CD4-positive, alpha-beta T cell treated with Interferon alpha-2 for 1 hour (primary cell): ENCODE measurements at places on chromosomes 4 and X.

DNA sequence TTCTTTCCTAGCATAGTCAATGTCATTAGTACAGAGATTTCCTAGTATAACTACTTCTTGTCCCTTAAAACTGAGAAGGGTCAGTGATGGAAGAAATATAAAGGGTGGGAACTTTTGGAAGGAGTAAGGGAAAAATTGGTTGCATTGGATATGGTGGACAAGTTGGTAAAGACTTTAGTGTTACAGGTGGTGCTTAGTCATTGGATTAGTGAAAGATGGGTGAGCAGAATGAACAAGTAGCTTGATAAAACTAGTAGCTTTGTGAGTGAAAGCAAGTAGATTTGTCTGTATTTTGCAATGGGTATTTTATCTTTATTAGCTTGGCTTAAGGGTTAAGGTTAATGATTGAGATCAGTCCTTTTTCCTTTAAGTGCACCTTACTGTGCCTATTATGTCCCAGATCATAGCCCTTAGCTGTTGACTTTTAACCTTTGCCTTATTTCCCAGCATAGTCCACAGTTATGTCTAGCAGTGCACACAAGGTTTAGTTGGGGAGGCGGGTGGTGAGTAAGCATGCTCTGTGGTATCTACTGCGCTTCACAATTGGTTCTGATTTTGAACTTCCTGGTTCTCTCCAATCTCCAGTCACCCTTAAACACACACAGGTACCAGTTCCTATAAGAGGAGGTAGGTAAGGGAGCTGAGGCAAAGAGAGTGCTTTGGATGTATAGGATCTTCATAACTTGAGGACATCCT is 9.5 kb downstream of the WDR44 start:
- no peak for DNase-seq

GRCh38 chr4:187666697-187667494 is 328.7 kb upstream of the ZFP42 start:
- no peak for DNase-seq

DNA sequence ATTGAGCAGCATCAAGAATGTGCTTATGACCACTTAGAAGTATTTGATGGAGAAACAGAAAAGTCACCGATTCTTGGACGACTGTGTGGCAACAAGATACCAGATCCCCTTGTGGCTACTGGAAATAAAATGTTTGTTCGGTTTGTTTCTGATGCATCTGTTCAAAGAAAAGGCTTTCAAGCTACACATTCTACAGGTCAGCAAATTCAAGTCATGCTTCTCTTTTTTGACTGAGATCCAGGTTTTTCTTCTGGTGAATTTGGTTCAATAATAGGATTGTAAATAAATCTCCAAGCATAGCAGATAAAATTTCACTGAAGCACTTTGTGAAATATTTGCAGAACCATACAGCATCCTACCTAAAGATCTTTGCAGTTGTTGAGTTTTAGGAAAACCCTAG is 218.1 kb downstream of the TLL1 start:
- no peak for DNase-seq

DNA sequence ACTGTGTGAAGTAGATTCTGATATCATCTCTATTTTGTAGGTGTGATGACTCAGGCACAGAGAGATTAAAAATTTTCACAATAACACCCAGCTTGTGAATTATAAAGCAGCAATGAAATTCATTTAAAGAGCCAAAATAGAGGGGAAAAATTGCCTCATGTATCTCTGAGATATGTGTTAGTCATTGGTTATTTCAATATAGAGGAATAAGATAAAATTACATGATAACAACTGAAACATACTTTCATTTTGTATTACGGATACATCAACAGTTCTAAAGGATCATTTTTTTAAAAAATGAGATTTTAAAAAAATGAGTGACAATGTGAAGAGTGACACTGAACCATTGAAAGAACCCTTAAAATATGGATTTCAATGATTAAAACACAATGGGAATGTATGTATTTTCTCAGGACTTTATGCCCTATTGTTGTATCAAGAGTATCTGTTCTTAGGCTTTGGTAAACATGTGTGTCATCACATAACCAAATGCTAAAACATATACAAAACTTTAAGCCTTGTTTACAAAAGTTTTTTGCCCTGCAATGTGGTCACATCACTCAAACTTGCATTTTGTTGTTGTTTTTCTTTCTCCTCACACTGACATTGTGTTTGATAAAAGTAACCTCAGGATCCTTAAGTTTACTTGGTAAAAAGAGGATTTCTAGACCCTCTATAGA is 221.3 kb downstream of the ANTXR2 start:
- no peak for DNase-seq

DNA sequence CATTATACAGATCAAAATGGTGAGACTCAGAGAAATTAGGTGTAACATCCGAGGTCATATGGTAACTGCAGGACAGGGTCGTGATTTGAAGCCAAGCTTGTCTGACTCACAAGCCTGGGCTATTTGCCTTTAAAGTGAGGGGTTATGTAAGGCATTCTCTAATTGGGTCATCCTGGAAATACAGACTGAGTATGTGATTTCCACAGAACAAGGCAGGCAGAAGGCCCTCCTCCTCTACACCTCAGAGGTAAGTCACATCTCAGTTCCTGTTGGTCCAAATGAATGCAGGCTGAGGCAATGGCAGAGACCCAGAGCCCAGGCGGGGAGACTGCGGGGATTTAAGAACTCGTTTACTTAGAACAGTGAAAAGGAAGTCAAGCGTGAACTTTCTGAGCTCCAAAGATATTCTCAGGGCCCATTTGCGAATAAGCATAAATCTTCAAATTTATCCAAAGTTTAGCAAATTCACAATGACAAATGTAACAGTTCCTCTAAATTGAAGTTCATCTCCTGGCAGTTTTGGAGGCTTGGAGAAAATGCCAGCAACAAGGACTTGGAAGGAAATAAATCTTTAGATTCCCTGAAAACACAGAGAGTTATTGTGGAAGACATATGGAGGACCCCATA is 153.3 kb downstream of the LDB2 start:
- DNase-seq = no peak

GRCh38 chrX:38864165-38864564 is 62.9 kb downstream of the MID1IP1 start:
- DNase-seq = no peak

DNA sequence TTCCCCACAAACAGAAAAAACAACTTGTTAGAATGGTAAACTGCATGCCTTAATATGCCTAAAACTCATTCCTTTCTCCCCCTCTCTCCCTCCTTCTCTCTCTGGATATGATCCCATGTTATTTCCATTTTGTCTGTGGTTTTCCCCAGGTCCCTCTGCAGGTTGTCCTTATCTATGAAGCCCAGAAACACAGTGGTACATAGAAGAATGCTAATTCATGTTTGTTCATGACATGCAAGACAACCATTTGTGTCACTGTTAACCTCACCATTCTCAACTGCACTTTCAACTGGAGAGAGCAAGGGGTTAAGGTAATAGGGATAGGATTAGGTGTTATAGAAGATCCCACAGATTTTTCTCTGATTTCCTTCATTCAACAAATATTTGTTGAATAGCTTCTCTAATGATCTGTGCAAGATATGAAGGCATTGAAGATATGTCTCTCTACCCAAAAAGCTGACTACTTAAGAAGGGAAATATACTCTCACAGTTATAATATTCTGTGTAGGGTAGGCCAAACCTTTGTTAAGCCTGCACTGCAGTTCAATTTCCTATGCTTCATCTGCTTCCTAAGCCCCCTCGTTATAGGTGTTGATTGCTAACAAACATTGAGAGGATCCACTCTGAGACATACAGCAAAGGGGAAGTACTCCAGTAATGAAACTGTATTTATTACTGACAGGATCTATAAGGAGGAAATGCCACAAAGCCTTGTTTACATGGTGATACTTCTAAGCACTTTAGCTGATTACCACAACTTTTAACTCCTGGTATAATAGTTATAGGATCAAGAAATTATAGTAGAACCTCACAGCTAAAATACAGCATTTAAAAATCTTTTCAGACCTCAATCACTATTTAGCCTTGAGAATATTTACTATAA is 96.1 kb downstream of the FRYL start:
- no peak for DNase-seq
